Foreskin keratinocyte (primary cell): ENCODE measurements at places on chromosomes 1 and 21. TPM values are rescaled to one million over a fixed set of nuclear protein-coding genes. Genes with fewer than 3 reads are reported as not detected.

DNA sequence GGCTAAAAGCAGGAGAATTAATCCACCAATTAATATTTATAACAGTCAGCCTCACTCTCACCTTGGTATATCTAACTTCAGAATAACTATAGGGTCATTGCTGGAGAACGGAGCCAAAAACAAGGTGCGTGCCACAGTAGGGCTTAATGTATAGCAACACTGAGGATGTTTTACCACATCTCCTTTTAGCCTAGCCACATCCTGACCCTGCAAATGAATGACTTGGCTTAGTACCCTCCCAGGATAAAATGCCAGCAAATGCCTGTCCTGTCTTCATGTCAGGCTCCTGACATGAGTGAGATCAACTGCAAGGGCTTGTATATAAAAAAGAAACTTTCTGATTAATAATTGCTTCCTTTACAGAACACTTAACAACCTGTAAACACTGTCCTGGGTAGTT, 2.7 kb upstream of the CDC42BPA start:
- DNase-seq, result no peak

DNA sequence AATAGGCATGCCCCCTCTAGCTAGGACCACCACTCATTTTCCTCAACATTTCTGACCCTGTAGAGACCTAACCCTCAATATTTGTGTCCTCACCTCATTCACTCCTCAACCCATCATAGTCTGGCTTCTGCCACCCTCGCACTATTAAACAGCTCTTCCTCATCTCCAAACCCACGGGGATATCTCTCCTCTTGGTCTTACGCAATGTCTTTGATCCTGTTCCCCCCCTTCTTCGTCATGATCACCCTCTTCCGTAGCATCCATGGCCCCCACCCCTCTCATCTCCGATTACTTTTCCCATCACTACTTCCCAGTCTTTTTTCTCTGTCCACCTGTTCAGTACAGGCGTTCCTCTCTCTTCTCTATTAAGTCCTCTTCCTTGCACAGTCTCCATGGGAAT, 51.7 kb upstream of the SPOCD1 start:
- DNase-seq, result no peak

DNA sequence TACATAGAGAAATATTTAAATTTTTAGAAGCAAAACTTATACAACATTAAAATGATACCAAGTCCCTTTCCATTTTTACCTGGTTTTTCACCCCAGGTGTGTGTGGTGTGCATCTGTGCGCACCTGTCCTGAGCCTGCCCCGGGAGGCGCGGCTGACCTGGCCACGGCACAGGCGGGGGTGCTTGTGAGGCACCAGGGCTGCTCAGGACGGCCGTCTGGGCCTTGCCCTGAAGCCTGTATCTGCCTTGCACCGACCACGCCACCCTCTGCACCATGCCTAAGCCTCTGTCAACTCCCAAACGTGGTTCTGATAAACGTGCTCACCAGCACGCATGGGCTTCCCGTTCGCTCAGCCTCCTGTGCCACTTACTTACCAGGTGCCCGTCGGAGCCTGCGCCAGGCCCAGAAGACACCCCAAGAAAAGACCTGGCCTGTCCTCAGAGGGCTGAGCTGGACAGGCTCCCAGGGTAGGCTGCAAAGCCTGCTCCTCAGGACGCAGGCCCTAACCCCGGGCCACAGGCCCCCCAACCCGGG, 20.9 kb downstream of the PANK4 start:
- no peak for DNase-seq

DNA sequence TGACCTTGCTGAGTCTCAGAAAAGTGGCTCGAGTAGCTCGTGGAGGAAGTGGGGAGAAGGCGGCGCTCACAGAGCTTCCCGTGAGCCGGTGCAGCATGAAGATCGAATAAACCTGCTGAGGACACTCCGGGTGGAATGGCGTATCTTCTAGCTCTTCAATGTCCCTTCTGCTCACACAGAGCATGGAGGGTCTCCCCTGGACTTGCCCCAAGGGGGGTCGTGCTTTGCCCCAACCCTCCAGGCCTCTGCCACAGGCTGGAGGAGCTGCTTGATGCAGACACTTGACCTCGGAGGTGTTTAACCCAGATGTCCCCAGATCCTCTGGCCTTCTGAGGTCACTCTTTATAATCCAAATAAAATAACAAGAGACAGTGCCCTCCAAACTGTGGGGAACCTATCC, 2.2 kb upstream of the KRTAP10-12 start:
- no peak for DNase-seq

GRCh38 chr1:109235137-109235536, 14.2 kb upstream of the CELSR2 start:
- no peak for DNase-seq

C1orf226 gene
- 0.71 TPM in 2 replicates for total RNA-seq

GNG12 gene
- 203 and 223 TPM in 2 replicates for total RNA-seq
